Osteocyte (in vitro differentiated cells): ENCODE measurements at places on chromosomes 6 and 20. TPM values are rescaled to one million over a fixed set of nuclear protein-coding genes. Genes with fewer than 3 reads are reported as not detected.

Gene IMPG1
- total RNA-seq: not detected in 2 replicates

Gene GFOD1
- 0.65 and 0.89 TPM in 2 replicates for total RNA-seq

Gene LPA
- total RNA-seq: not detected in 2 replicates

Gene ASCC3
- total RNA-seq: 41.6 and 42.0 TPM in 2 replicates

Gene C4A
- 13.5 and 15.2 TPM in 2 replicates for total RNA-seq

Gene TFAP2A
- total RNA-seq: 53.2 and 59.6 TPM in 2 replicates

Gene RAET1L
- total RNA-seq: not detected in 2 replicates

Gene RALY
- total RNA-seq: 132 and 134 TPM in 2 replicates

Gene LTB
- not detected in 2 replicates for total RNA-seq
